Osteoblast (primary cell): ENCODE measurements at places on chromosomes 2 and 18. TPM values are rescaled to one million over a fixed set of nuclear protein-coding genes. Genes with fewer than 3 reads are reported as not detected.

ZNF396 gene
- total RNA-seq: 1.8 and 3.3 TPM in 2 replicates

PXDN gene
- 307 and 324 TPM in 2 replicates for total RNA-seq

CROCC2 gene
- total RNA-seq: under 0.01 TPM in 2 replicates

CNOT11 gene
- 43.4 and 45.1 TPM in 2 replicates for total RNA-seq

CHRNG gene
- total RNA-seq: not detected in 2 replicates

CD207 gene
- not detected in 2 replicates for total RNA-seq

BCL11A gene
- total RNA-seq: 0.29 and 1.4 TPM in 2 replicates

TPO gene
- total RNA-seq: not detected in 2 replicates

- H3K27me3 ChIP-seq: no peaks in the 10 kb centered on the region
- no peaks in the 10 kb centered on the region for H3K36me3 ChIP-seq
- DNase-seq: peak; percentile 43
- peaks cover 29% of the 10 kb centered on the region for H3K4me1 ChIP-seq
Observed at GRCh38 chr2:46780801-46781445, 134.7 kb downstream of the MCFD2 start.

- no peaks in the 10 kb centered on the region for H3K36me3 ChIP-seq
- H3K27me3 ChIP-seq: no peaks in the 10 kb centered on the region
- peaks cover 6% of the 10 kb centered on the region for H3K4me1 ChIP-seq
- no peak overlapping the region for H3K4me3 ChIP-seq
- no peak overlapping the region for H3K27ac ChIP-seq
- no peak for DNase-seq
Observed at GRCh38 chr2:26400723-26401122, 997 bp upstream of the DRC1 start.

DNA sequence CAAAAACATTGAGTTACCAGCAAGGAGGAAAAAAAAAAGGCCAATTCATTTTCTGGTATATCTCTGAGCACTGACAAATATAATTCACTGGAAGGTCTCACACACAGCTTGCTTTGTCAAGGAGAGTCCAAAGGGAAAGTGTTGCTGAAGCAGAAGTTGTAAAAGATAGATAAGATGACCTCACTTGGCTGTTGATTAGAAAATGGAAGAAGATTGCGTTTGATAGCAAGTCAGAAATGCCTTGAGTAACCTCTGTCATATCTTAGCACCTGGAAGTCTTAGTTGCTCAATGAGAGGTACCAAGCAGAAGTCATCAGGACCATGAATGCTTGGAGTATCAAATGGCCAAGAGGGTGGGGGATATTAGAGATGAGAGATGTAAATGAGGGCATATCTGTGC lies 105.2 kb downstream of the FSHR start:
- no peaks in the 10 kb centered on the region for H3K4me1 ChIP-seq
- H3K27me3 ChIP-seq: no peaks in the 10 kb centered on the region
- H3K36me3 ChIP-seq: no peaks in the 10 kb centered on the region
- no peak overlapping the region for H3K4me3 ChIP-seq

- H3K27ac ChIP-seq: no peak overlapping the region
- peaks cover 15% of the 10 kb centered on the region for H3K4me1 ChIP-seq
- H3K27me3 ChIP-seq: no peaks in the 10 kb centered on the region
Observed at GRCh38 chr2:9167718-9168657, 38.6 kb upstream of the ASAP2 start.

GRCh38 chr18:67144329-67144728 lies 372.2 kb downstream of the DSEL start:
- H3K36me3 ChIP-seq: no peaks in the 10 kb centered on the region
- no peak overlapping the region for H3K27ac ChIP-seq
- no peaks in the 10 kb centered on the region for H3K4me1 ChIP-seq
- H3K4me3 ChIP-seq: no peak overlapping the region
- no peak for DNase-seq

DNA sequence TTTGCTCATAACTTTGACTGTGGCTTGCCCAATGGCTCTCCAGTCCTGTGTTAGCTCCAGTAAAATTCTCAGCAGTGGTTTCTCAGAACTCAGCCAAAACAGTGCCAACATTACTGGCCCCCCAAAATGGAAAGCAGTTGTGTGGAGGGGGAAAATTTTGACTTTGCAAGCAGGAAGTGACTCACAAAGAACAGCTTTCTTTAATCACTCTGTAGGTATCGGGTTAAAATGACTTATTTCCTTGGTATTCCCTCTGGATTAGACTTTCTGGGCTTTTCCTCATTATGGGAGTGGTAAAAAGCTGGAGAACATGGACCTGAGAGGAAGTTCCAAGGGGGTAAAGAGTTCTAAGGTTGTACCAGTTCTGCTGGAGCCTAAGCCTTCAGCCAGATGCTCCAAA lies 175.7 kb upstream of the RND3 start:
- peak overlapping the region; percentile 83 for H3K27ac ChIP-seq
- no peak for DNase-seq
- H3K36me3 ChIP-seq: no peaks in the 10 kb centered on the region
- H3K4me3 ChIP-seq: no peak overlapping the region
- H3K4me1 ChIP-seq: peaks cover 12% of the 10 kb centered on the region
- no peaks in the 10 kb centered on the region for H3K27me3 ChIP-seq

DNA sequence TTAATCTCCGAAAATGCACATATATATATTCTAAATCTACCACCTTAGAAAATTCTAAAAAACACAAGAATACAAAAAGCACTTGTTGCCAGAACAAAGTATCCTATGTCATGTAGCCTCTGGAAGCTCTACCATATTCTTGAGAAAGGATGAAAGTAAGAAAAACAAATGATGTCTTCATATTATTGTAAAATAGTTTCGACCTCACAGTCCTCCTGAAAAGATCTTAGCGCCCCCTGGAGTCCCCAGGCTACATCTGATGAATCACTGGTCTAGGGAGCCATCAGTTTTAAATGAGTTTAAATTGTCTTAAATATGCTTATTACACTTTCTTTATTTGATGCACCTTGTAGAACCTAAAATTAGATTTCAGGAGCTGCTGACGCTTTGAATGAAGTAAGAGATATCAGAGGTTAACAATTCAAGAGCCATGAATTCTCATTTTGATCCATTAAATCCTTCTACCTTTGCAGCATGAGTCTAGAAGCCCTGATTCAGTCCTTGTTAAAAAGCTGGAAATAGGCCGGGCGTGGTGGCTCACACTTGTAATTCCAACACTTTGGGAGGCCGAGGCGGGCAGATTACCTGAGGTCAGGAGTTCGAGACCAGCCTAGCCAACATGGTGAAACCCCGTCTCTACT lies 138.8 kb downstream of the MCFD2 start:
- H3K27me3 ChIP-seq: no peaks in the 10 kb centered on the region
- no peaks in the 10 kb centered on the region for H3K36me3 ChIP-seq
- no peak for DNase-seq
- H3K4me3 ChIP-seq: no peak overlapping the region
- H3K27ac ChIP-seq: peak overlapping the region; percentile 72

- DNase-seq: no peak
- peaks cover 7% of the 10 kb centered on the region for H3K4me1 ChIP-seq
- no peaks in the 10 kb centered on the region for H3K36me3 ChIP-seq
- H3K4me3 ChIP-seq: no peak overlapping the region
Observed at GRCh38 chr2:227772197-227772661, 26.5 kb downstream of the SCYGR8 start.

DNA sequence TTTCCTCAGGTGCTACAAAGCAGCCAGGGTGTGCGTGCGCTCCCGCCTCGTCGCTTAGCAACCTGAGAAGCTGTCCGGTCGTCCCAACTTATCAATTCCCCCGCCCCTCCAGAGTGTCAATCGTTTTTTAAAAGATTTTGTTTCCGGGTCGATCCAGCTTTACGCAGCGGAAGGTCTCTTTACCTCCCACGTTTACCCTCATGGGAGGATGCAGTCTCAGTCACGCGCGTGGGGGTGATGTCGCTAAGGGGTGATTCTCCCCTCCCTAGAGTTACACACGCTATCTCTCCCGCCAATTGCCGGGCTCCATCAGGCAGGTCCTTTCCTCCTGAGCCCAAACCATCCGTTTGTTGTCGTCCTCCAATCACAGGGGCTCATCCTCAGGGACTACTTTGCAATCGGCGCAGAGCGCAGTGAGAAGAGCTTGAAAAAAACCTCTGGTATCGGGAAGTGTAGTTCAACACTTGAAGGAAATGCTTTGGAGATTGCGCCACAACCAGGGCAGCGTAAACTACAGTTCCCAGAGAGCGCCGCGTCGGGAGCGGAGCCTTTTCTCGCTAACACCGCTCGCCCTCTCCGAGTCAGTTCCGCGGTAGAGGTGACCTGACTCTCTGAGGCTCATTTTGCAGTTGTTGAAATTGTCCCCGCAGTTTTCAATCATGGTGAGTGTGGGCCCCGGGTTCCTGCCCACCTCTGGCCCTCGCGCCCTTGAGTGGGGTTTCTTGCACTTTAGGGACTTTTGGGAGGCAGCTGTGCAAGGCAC lies at the start of the genes MDH1 and WDPCP:
MDH1 (plus strand) TSS at position 579 of the 763 bp plus-strand sequence; CDS start at position 660, 81 bp downstream.
WDPCP (minus strand) TSS at position 93 of the 763 bp plus-strand sequence. CDS start 206 bp downstream, outside the sequence.
- DNase-seq: peak; percentile 87
- peak within 1 kb of the TSS; percentile 98 for H3K4me3 ChIP-seq
- H3K27ac ChIP-seq: peak within 1 kb of the TSS; percentile 94
- peaks cover 20% of the 10 kb centered on the region for H3K4me1 ChIP-seq

GRCh38 chr18:55559739-55560138 lies 28.3 kb downstream of the TCF4 start:
- H3K27ac ChIP-seq: no peak overlapping the region
- H3K36me3 ChIP-seq: no peaks in the 10 kb centered on the region
- H3K27me3 ChIP-seq: no peaks in the 10 kb centered on the region
- no peaks in the 10 kb centered on the region for H3K4me1 ChIP-seq
- DNase-seq: no peak

DNA sequence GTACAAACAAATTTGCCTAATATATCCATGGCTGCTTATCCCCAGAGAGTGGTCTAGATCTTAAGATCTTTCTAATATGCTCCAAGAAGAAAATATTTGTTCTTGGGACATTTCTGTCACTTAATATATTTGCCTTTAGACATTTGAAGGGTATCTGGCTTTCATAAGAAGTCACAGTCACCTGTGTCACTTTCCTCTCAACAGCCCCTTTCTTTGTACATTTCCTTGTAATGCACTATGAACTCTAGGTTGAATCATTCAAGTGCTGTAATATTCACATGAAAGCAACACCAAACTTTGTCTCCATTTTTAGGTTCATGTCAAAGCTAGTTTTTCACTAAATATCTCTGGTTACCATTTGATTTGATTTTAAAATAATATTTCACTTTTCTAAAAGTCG lies 41.4 kb upstream of the NABP1 start:
- no peaks in the 10 kb centered on the region for H3K36me3 ChIP-seq
- H3K27me3 ChIP-seq: no peaks in the 10 kb centered on the region
- no peak overlapping the region for H3K4me3 ChIP-seq

DNA sequence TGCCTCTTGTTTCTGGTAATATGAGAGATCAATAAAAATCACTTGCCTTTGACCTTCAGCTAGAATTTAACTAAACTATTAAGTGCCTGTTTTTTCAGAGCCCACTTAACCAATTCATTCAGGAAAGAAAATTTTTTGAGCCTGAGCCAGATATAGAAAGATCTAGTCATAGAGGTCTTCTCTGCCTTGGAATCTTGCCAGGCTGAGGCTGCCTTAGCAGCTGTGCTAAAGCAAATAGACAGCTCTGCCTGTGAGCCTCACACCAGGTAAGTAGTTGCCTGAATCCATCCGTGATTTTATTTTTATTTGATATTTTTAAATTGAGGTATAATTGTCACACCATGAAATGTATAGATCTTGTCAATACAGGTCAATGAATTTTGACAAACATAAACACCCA lies 27.4 kb downstream of the EVX2 start:
- H3K4me3 ChIP-seq: no peak overlapping the region
- no peak overlapping the region for H3K27ac ChIP-seq
- H3K36me3 ChIP-seq: no peaks in the 10 kb centered on the region

DNA sequence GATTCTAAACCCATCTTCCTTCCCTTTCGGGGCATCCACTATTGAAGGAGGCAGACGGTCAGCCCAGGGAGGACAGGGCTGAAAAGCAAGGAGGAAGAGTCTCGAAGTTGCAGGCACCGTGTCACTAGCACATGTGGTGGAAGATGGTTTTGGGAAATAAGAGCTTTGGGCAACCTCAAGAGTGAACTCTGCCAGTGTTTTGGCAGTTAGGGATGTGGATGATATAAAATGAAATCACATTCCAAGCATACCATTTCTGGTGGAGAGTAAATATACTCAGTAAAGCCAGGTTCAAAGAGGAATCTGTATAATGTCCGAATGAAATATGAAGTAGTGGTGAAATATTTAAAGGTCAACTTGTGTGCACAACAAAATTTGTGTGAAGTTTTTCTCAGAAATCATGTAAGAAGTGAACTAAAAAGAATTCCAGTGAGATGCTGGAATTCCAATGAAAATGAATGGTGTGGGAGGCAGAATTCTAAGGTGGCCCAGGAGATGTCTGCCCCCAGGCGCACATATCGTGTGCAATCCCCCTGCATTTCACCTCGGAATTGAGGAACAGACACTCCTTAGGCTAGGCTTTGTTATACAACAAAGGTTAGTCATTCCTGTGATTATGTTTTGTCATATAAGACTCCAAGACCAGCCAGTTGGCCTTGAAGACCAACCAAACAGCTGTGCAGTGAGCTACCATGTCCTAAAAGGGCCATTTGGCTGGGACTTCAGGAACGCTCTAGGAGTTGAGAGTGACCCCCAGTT lies 147.1 kb downstream of the SH3BP4 start:
- no peak overlapping the region for H3K27ac ChIP-seq
- H3K4me3 ChIP-seq: no peak overlapping the region
- H3K4me1 ChIP-seq: peaks cover 14% of the 10 kb centered on the region
- peak; percentile 73 for DNase-seq
- no peaks in the 10 kb centered on the region for H3K36me3 ChIP-seq

DNA sequence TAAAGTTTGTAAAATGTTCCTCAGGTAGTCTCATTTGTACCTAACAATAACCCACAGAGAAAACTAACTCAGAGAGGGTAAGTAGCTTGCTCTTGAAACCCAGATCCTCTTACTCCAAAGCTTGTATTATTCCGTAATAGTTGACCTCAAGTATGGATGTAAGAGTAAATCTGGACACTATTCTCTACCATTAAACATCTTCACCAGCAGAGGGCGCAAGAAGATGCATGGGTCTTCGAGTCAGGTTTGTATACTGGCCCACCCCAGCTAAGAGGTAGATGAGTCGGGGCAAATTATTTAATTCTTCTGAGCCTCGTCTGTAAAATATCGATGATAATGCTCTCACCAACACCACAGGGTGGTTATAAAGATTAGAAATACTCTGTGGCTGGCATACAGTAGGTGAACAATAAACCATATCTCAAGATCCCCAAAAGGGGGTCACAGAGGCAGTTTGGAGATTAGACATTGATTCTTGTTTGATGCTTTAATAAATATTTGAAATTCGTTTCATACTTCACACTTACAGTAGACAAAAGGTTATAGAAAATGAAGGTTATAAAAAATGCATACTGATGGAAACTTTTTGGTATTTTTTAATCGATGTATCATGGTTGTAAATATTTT lies 3.5 kb upstream of the CABLES1 start:
- no peak overlapping the region for H3K27ac ChIP-seq
- DNase-seq: peak; percentile 94
- H3K4me3 ChIP-seq: no peak overlapping the region
- H3K36me3 ChIP-seq: no peaks in the 10 kb centered on the region
- peaks cover 7% of the 10 kb centered on the region for H3K4me1 ChIP-seq

DNA sequence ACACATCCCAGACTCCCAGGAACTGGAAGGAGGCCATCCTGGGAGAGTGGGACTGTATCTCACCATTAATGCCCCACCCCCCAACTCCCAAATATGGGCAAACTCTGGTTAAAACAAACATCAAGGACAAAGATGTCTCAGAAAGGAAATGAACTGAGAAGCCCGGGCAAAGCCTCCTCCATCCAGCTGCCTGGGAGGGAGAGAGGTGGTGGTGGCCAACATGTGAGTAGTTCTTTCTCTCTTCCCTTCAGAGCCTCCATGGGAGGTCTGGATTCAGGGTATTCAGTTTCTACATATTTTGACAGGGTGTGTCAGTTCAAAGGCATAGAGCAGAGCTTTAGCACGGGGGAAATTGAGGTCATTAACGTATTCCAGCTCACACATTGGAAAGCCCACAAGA lies 57.5 kb downstream of the CXCR4 start:
- no peak for DNase-seq
- no peaks in the 10 kb centered on the region for H3K27me3 ChIP-seq
- no peaks in the 10 kb centered on the region for H3K36me3 ChIP-seq
